ENCODE measurements at places on chromosomes 3 and 15.

GRCh38 chr15:77983091-77983707 lies 94.3 kb downstream of the TBC1D2B start:
- no peak for DNase-seq

- no peak for DNase-seq
Measured at GRCh38 chr15:63473007-63473748, 31.2 kb upstream of the USP3 start.

GRCh38 chr3:9951598-9951961 lies 628 bp downstream of the PRRT3 start:
- no peak for DNase-seq

- DNase-seq, result no peak
Measured at GRCh38 chr3:197787412-197787811, 3.6 kb upstream of the LRCH3 start.

GRCh38 chr15:70267879-70268278 lies 170.2 kb upstream of the TLE3 start:
- no peak for DNase-seq

DNA sequence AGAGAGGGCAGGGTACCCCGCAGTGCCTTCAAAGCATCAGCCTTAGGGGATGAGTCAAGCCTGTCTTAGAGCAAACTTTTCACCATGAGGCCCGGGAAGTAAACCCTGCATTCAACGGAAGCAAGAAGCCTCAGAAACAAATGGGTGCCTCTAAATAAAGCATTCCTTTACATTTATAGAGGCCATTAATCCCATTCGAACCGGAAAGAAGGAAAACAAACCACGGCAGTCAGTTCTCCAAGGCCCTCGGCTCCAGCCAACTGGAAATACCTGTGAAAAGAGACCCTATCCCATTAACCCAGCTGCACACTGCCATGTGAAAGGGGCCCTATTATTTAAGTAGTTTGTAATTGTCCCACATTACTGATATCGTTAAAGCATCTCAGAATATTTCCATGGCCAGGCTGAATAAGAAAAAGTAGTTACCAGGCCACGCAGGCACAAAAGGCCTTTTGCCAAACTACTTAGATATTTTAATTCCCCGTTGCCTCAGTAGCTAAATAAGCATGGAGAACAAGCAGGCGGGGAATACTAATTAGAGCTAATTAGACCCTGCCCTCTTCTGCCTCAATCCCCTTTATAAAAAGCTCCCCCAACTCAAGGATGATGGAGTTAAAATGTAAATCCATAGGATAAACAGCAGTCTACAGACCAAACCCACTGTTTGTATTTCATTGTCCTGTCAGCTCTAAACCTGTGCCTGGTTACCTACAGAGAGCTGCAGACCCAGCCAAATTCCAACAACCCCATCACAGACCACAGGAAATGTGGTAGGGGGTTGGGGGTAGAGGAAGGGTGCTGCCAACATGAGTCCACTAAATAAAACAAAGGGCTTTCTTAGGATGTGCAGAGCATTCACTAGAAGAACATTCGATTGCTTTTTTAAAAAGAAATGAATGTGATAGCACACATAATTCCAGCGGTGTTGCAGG lies 4.1 kb downstream of the ITGB5 start:
- no peak for DNase-seq

GRCh38 chr3:21220944-21221343 lies 530.1 kb downstream of the ZNF385D start:
- DNase-seq, result no peak

DNA sequence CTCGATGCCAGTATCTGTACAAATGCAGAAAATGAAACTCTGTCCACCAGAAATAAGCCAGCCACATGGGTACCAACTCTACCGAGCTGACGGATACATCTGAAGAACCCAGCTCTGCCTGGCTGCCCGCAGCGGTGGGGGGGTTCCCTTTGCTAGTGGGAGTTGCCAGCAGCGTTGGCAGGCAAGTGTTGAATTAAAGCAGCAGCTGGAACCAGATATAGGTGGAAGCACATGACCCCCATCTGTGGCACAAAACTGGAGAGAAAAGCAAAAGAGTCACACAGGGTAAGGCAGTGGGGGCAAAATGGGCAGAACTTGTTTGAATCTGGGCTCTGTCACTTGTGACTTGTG lies 17.9 kb downstream of the CRYGS start:
- no peak for DNase-seq

DNA sequence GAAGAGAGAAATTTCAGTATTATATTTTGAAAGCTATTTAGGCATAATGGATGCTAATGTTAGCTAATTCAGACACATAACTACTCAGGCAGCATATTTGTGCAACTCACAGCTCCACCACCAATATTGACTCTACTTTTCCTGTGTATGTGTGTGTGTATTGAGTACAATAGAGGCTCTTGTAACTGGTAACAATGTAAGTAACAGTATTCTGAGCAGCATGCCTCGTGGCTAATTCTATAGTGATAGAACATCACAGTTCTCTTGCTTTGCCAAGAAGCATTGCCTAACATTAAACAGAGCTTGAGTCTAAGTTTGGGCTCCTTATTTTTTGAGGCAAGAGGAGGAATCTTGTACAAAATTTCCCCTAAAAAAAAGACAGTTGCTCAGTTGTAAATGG lies 98.6 kb upstream of the ARHGEF26 start:
- DNase-seq, result no peak

DNA sequence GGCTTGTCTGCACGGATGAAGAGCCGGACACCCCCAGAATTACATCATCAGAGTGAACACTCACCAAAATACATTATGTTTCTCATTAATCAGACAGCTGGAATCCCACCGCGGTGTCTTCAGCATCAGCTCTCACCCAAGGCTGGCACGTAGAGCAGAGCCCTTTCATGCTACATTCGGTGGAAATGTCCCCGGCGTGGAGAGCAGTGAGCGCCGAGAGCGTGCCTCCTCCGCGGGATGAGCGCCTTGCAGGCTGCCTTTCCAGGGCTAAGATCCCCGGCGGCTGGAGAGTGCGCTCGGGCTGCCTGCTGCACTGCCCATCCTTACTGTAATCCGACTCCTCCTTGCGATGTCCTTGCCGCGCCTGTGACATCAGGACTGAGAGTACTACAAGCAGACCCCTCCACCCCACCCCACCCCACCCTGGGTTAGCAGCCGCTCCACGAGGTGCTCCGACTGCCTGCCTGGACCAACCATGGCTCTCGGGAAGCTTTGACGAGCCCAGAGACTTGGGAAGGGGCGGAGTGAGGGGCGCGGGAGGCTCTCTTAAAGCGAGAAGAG lies at the start of gene ZNF385D:
TSS of gene ZNF385D (minus strand) at position 380 of the 561 bp plus-strand sequence. CDS start at position 86, 294 bp downstream.
- no peak for DNase-seq

DNA sequence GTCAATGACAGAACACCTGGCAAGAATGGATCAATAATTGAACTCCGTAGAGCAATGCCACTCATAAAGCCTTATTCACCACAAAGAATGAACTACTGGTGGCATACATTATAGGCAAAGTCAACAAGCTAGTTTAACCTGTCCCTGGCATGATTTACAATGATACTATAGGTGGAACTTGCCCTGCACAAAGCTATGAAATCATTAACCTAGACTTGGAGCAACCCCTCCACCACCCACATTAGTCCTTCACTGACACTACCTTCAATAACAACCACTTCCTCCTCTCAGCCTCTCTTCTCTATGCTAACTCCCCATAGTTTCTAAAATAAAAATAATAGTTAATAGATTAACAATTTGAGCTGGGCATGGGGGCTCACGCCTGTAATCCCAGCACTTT lies 54.4 kb downstream of the ACAP2 start:
- no peak for DNase-seq

- DNase-seq, result no peak
Measured at GRCh38 chr3:11185564-11186317, 31.4 kb downstream of the HRH1 start.

GRCh38 chr3:79467721-79468120 lies 300.1 kb downstream of the ROBO1 start:
- DNase-seq, result no peak

DNA sequence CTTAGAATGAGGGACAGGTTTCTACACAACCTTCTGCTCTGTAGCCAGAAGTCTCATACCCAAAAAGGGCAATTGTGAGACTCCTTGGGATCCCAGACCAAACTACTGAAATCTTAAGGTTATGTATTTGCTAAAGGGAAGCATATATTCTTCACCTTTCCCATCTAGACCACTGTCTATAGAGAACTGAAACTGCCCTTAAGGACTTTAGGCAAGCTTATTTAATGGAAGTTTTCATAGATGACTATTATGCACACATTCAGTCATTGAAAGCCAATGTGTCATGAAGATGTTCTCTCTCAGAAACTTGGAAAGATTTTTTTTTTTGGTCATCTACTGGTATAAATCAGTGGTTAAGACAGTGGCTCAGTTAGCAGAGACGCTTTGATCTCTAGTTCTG lies 365.3 kb downstream of the MCTP2 start:
- no peak for DNase-seq

GRCh38 chr3:12522721-12523120 lies 22.6 kb downstream of the MKRN2OS start:
- DNase-seq, result no peak

DNA sequence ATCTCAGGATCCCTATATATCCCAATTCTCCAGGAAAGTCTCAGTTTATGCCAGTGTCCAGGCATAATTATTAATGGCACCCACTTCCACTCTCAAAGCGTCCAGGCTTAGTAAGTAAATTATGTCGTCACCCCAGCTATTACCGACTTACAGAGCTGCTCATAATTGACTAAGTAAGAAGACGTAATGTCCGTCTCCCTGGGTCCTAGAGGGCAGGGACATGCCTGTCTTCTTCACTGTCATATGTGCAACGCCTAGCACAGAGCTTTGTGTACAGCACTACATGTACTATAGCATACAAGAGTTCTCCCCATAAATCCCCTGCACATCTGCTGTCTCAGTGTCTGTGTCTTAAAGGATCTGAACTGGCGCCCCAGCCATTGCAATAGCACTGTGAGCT lies 23.9 kb upstream of the HRH1 start:
- no peak for DNase-seq

DNA sequence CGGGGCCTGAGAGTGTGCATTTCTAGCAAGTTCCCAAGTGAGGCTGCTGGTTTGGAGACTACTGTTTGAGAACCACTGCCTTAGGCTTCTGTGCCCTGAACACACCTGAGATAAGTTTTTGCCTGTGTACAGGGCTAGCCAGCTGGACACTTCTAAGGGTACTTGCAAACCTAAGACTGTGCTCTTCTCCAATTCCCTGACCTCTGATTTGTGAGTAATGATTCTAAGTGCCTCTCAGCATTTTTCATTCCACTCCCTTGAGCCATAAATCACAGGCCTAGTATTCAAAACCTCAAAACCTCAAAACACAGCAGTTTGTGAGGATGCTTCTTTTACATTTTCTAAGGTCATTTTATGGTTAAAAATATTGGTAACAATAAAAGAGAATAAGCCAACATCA lies 148.4 kb downstream of the CHST2 start:
- DNase-seq, result no peak

GRCh38 chr3:60909526-60909925 lies 341.7 kb downstream of the FHIT start:
- no peak for DNase-seq

DNA sequence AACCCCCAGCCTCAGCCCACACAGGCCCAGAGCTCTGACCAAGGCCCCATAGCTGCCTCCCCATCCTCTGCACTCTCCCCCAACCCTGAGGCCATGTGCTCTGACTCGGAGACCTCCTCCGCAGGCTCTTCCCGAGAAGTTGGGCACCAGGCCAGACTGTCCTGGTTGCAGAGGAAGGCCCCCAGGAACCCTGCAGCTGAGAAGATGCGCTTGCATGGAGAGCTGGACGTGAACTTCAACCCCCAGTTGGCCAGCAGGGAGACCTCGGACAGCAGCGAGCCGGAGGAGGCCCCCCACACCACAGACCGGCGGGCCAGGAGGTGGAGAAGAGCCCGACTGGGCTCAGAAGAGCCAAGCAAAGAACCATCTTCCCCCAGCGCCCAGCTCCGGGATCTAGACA lies 119.5 kb upstream of the EIF1B start:
- DNase-seq, result no peak

DNA sequence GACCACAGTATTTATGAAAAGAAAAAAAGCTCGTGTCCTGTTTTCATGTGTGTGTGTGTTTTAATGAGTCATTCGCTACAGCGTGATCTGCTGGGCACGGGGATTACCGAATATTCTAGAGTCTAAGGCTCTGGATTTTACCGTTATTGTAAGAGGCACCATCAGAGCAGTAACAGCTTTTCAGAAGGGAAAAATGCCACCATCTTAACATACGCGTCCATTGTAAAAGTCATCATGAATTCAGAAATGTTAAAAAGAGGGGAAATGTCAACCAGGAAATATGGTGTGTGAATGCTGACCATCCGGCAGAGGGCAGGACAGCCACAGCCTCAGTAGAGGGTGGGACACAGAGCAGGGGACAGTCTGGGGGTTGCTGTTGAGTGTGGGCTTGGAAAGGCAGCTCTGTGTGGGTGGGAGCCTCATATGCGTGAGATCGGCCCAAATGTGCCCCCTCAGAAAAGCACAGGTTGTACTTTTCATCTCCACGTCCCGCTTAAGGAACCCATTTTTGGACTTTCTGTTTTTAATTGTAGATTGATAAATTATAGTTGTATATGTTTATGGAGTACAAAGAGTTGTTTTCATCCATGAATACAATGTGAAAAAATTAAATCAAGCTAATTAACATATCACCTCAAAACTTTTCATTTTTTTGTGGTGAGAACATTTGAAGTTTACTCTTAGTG lies 69.6 kb downstream of the ASB7 start:
- no peak for DNase-seq

GRCh38 chr3:138394156-138394555 lies 40.3 kb upstream of the ESYT3 start:
- no peak for DNase-seq

DNA sequence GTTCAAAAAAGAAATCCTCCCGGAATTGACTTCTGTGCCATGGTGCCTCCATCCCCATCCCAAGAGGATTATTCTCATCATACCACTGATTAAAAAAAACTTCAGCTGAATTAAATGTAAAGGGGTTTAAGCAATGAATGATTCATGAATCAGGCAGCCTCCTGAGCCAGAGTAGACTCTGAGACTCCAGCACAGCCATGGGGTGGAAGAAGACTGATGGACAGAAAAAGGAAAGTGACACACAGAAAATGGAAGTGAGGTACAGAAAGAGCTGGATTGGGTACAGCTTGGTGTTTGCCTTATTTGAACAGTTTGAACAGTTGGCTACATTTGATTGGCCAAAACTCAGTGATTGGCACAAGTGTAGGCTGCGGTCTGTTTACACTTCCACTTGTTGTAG lies 224.8 kb upstream of the ATP10A start:
- DNase-seq, result no peak

DNA sequence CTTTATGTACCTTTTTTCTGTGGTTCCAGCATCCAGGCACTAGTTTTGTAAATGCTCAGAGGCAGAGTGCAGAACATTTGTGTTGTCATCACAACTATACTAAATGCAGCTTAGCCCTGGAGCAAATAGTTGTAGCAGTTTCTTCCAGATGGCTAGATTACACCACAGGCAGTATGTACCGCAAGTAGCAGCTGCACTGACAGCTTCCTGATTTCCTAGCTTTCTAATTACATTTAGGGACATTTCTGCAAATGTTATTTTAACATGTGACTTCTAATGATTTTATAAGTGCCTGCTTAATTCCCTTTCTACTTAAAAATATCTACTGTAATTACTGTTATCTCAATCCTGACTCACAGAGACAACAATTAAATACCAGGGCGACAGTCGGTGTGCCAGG lies 106.5 kb downstream of the NR2E3 start:
- DNase-seq, result no peak

GRCh38 chr3:183050706-183051105 lies 48.6 kb downstream of the MCCC1 start:
- DNase-seq, result no peak

GRCh38 chr3:194054016-194054415 lies 81.9 kb upstream of the HES1 start:
- DNase-seq, result no peak
